ENCODE measurements at places on chromosomes 6 and 20. TPM values are rescaled to one million over a fixed set of nuclear protein-coding genes. Genes with fewer than 3 reads are reported as not detected.
A peak's percentile ranks its signal among the peaks of the same experiment; 100 is the strongest.

GRCh38 chr20:1815502-1816085 lies 79.6 kb upstream of the SIRPA start:
- no peaks in the 10 kb centered on the region for H3K36me3 ChIP-seq
- H3K27me3 ChIP-seq, result no peaks in the 10 kb centered on the region
- no peak for DNase-seq

VGLL2 gene
- not detected for polyA plus RNA-seq

- no peak for DNase-seq
- no peaks in the 10 kb centered on the region for H3K27me3 ChIP-seq
- H3K36me3 ChIP-seq, result no peaks in the 10 kb centered on the region
- no peaks in the 10 kb centered on the region for H3K4me1 ChIP-seq
- no peak overlapping the region for H3K27ac ChIP-seq
Observed at GRCh38 chr6:82568290-82568993, 204.8 kb downstream of the TPBG start.

GRCh38 chr6:47135772-47136171 lies 93.6 kb upstream of the ADGRF1 start:
- no peak overlapping the region for H3K4me3 ChIP-seq
- peaks cover 21% of the 10 kb centered on the region for H3K4me1 ChIP-seq
- no peaks in the 10 kb centered on the region for H3K27me3 ChIP-seq
- H3K36me3 ChIP-seq, result no peaks in the 10 kb centered on the region
- DNase-seq, result peak; percentile 81

DNA sequence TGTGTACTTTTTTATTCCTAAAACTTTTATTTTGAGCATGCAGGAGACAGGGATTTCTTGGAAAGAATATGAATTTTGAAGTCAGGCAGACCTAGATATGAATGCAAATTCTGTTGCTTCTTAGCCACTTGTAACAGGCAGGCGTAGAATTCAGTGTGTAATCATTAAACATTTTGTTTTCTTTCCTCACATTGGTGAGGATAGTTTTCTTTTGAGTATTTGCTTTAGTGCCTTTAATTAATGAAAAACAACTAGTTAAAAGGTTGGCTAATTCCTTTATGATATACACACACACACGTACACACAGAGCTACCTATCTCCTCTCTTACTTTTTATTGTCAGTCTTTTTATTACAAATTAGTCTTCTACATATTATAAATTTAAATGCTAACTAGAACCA lies 342.3 kb downstream of the CDKAL1 start:
- peaks cover 24% of the 10 kb centered on the region for H3K4me1 ChIP-seq
- H3K27me3 ChIP-seq, result no peaks in the 10 kb centered on the region
- H3K4me3 ChIP-seq, result no peak overlapping the region
- no peaks in the 10 kb centered on the region for H3K36me3 ChIP-seq

MUC22 gene
- not detected for polyA plus RNA-seq

GRCh38 chr6:33589392-33589730 lies 9.3 kb upstream of the BAK1 start:
- H3K4me1 ChIP-seq, result peaks cover 49% of the 10 kb centered on the region
- H3K36me3 ChIP-seq, result no peaks in the 10 kb centered on the region
- no peaks in the 10 kb centered on the region for H3K27me3 ChIP-seq
- DNase-seq, result no peak
- H3K27ac ChIP-seq, result peak overlapping the region; percentile 96

DNA sequence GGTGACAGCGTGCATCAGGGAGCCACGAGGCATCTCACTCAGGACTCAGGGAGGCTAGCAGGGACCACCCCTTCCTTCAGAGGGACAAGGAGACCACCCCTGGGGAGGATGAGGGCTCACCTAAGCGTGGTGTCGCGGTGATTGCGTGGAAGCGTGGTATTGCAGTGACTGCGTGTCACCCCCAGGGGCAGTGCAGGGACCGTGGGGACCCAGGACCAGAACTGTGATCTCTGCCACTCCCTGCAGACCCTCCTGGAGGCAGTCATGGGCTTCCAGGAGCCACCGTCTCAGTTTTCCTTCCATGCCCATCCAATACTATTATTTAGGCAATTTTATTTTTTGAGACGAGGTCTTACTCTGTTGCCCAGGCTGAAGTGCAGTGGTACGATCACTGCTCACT lies 147.1 kb downstream of the TAF4 start:
- no peaks in the 10 kb centered on the region for H3K36me3 ChIP-seq
- no peak overlapping the region for H3K27ac ChIP-seq
- DNase-seq, result no peak

CRISP2 gene
- polyA plus RNA-seq, result not detected

DNA sequence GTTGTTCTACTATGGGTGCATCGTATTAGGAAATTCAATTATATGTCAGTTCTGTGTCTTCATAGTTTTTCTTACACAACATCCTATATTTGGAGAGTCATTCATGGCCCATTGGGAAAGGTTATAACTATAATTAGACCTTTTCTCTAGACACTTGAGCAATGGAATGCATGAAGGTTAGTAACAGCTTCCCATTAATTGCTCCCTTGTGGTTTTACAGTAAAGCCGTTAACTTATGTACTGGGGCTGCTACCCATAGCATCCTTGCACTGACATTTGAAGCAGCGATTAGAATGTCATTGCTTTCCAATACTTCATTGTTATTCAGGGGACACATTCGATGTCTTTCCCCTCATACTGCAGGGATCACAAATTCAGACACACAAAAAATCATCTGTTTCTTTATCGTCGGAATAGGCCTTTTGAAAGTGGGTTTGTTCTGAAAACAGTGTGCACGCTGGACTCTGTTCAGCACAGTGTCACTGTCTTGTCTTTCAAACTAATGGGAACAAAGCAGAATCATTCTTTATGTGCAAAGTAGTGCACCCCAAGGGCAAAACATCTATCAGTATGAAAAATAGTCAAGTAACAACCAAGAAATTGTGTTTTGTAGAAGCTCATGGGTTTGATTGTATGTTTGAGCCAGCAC lies 634.3 kb upstream of the MAP3K7 start:
- H3K4me3 ChIP-seq, result no peak overlapping the region
- H3K27ac ChIP-seq, result no peak overlapping the region
- no peaks in the 10 kb centered on the region for H3K36me3 ChIP-seq

GRCh38 chr6:35385457-35386202 lies 43.3 kb downstream of the PPARD start:
- H3K27ac ChIP-seq, result no peak overlapping the region
- no peak for DNase-seq
- no peak overlapping the region for H3K4me3 ChIP-seq
- H3K27me3 ChIP-seq, result no peaks in the 10 kb centered on the region
- no peaks in the 10 kb centered on the region for H3K36me3 ChIP-seq

GRCh38 chr6:1621070-1621701 lies 11.5 kb downstream of the FOXC1 start:
- H3K36me3 ChIP-seq, result no peaks in the 10 kb centered on the region
- H3K4me3 ChIP-seq, result no peak overlapping the region
- H3K27me3 ChIP-seq, result peaks cover 6% of the 10 kb centered on the region
- no peak for DNase-seq
- H3K4me1 ChIP-seq, result peaks cover 6% of the 10 kb centered on the region

OOEP gene
- polyA plus RNA-seq, result not detected
